GM12878 (cell line): ENCODE measurements at places on chromosomes 2 and 18. TPM values are rescaled to one million over a fixed set of nuclear protein-coding genes. Genes with fewer than 3 reads are reported as not detected.

GRCh38 chr18:9634856-9635255, 20.5 kb upstream of the PPP4R1 start:
- DNase-seq, result no peak

The DNER gene
- not detected in 2 replicates for total RNA-seq

The CDC42EP3 gene
- total RNA-seq, result 63.1 and 67.6 TPM in 2 replicates

The FKBP7 gene
- total RNA-seq, result 5.6 and 6.4 TPM in 2 replicates

GRCh38 chr2:239882781-239883180, 142.4 kb downstream of the NDUFA10 start:
- no peak for DNase-seq

DNA sequence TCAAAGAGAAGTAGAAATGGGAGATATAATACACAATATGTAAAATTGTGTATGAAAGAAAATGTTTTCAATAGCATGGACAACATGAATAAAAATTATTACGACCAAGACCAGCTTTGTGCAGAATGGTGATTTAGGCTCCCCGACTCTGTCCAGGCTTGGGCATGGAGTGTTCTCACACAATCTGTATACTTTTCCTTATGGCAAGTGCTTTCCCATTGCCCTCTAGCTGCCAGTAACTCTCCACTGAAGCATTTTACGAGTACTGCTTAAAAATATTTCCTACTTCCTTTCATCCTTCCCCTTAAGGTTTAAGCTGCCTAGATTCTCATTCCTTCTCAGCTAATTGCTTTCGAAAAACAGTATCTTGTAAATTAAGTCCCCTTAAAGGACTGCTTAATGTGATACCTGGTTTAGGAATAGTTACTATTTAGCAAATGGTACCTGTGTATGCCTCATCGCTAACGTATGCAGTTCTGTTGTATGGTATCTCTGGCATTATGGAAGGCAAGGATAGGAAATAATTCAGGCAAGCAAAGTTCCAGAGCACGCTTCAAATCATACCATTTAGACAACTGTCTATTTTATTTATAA, 714.6 kb downstream of the ERBB4 start:
- DNase-seq, result no peak

DNA sequence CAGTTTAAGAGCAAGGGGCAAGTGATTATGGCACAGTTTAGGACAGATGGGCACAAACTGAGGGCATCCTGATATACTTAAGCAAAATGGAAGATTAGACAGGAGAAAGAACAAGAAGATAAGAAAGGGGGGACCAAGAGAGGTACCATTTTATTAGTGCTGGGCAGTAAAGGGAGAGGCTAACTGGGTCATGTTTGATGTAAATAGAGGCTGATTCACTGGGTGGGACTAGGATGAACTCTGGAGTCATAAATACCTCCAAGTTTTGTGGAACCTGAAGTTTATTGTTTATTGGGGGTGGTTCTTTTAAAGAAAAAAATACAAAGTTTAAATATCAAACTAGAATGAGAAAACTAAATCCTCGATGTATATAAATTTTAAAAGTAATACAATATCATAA, 1067.2 kb upstream of the GYPC start:
- DNase-seq, result no peak

The CDK15 gene
- not detected in 2 replicates for total RNA-seq

The CLHC1 gene
- total RNA-seq, result 4.0 and 6.2 TPM in 2 replicates

DNA sequence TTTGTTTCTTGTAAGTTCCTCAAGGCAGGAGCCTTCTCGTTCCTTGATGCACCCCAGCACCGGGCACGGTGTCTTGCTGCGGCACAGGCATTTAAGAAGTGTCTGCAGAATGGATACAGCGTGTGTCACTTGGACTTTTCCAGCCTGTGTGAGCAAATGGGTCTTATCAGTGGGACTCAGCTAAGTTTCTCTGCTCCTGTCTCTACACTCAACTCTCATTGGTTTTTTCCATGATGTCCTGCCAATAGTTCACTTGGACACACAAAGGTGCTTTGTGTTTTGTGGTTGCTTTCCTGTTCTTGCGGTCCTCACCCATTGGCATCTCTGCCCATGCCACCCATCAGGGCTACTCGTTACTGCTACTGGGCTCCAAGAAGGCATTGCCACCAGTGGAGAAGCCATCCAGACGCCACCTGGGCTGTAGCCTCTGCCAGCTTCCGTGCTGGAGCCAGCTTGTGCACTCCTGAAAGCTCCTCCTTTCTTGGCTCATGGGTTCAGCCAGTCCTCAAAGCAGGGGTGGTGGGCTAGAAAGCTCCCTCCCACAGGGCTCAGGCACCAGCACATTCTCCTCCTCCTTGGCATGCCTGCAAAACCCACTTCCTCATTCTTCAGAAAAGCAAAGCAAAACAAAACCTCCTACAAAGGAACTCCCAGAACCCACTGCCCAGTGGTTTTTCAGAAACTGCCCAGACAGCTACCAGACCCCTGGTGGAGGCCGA, 41.4 kb downstream of the IL1R2 start:
- DNase-seq, result peak; percentile 53

The SKA1 gene
- 24.0 and 25.6 TPM in 2 replicates for total RNA-seq

DNA sequence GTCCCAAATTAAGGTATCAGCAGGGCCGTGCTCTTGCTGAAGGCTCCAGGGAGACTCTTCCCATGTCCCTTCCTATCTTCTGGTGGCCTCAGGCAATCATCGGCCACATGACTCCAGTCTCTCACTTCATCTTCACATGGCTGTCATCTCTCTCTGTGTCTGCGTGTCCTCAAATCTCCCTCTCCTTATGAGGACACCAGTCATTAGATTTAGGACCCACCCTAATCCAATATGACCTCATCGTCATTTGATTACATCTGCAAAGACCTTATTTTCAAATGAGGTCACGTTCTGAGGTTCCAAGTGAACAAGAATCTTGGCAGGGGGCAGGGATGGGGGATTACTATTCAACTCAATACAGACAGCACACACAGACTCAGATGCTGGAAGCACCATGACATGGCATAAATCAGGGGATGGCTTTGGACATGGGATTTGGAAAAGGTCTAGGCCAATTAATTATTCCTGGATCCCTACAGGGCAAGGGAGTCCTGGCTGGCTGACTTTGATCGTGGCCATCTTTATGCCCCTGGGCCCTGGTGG, 210.0 kb upstream of the SKOR2 start:
- DNase-seq, result no peak

DNA sequence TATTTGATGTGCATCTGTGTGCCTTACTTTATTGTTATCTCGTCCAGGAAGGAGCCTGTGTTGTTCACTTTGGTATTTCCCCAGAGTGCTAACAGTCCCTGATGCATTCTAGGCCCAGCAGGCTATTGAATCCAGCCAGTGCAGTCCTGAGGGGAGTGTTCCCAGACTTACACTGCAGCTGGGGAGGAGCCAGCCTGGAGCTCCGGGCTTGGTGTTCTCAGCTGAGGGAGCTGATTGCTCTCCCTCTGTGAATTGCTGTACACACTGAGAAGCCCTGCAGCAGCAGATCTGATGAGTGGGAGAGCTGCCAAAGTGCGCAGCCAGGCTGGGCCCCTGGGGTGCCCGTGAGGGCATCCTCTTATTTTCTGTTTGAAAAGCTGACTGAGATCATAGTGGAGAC, 159.2 kb downstream of the GALNT3 start:
- no peak for DNase-seq

The CDH7 gene
- not detected in 2 replicates for total RNA-seq

DNA sequence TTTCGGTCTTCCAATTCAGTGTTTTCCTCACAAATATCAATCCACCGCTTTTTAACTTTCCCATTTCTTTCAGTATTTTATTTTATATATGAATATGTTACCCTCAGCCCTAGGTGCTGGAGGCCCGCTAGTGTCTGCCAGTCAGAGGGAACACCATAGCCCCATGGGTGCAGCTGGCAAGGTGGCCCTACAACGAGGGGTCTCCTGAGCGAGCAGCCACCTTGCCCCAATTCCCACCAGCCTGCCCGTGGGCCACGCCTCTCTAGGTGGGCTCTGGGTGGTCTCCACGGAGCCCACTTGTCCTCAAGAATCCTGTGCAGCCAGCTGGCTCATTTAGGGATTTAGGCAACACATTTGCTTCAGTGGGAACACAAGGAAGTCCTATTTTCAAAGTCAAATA, 72.5 kb upstream of the RGPD5 start:
- DNase-seq, result no peak

The PPM1B gene
- 31.1 and 33.2 TPM in 2 replicates for total RNA-seq

DNA sequence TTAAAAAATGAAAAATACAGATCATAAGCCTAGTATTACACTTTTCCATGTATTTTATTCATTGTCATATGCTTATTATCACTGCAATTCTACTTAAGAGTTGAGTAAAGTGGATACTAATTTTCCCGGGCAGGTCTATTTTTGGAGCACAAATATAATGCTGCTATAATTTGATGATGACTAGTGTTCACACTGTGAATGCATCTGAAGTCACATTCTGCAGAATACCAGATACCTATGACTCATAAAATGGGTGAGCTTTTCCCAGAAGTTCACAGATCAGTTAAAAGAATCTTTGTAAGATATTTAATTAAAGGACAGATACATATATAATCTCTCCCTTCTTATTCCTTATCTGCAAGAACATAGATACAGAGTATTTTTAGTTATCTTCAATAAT, 79.8 kb upstream of the MC4R start:
- DNase-seq, result no peak

The ACKR3 gene
- 7.0 and 7.4 TPM in 2 replicates for total RNA-seq

DNA sequence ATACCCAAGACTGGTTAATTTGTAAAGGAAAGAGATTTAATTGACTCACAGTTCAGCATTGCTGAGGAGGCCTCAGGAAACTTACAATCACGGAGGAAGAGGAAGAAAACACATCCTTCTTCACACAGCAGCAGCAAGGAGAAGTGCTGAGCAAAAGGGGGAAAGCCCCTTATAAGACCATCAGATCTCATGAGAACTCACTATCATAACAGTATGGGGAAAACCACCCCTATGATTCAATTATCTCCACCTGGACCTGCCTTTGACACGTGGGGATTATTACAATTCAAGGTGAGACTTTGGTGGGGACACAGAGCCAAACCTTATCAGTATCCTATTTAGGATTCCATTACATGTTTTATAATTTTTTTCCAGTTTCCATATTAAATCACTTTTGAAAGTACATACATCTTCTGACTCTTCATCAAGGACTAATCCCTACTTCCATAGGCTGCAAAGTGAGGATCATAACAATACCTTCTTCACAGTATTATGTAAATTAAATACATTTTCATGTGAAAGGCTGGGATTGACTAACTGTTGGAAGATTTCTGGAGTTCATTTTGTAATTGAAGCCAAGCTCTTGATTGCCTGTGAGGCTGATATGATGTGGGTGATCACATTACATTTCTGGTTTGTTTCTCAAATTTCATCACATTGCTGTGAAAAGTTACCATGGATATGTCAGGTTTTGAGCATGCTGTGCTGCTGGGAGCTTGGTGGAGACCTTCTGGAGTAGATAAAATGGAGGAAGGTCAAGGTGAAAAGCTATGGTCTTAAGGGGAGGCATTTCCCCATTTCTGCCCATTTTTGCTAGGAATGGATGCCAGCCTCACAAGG, 31.7 kb upstream of the CERS6 start:
- no peak for DNase-seq

The ASB18 gene
- total RNA-seq, result not detected in 2 replicates

DNA sequence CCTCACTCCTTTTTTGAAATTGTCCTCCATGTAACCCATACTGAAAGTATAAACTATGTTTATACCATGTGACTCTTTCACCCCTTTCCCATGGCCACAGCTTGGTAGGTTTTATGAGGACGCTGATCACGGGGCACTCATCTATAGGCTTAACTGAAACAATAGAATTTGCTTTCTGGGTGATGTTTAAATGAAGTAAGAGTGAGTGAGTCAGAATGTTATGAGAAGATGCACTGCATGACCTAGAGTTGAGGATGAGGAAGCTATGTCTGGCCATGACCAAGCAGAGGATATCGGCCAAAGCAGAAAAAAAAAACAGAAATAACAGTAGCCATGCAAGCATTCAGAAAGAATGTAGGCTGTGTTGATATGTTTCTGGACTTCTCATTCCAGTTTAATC, 34.9 kb downstream of the SCN1A start:
- DNase-seq, result no peak

The CLEC4F gene
- not detected in 2 replicates for total RNA-seq

DNA sequence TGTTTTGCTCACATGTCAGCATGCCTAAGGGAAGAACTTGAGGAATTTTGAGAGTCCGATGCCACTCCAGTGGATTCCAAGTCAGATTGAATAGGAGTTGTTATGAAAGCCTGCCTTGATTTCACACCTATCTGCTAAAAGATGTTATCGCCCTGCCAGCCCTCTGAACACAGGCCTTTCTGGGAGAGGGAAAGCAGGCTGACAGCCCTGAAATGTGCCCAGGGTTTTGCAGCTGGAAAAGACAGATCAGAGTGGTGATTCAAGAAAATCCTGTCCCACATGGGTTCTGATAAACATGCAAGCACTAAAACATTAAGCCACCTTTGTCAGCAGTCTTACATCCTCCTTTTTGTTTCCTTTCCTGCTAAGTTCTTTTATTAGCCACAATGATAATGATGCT, 1752.9 kb upstream of the CELF4 start:
- DNase-seq, result no peak

DNA sequence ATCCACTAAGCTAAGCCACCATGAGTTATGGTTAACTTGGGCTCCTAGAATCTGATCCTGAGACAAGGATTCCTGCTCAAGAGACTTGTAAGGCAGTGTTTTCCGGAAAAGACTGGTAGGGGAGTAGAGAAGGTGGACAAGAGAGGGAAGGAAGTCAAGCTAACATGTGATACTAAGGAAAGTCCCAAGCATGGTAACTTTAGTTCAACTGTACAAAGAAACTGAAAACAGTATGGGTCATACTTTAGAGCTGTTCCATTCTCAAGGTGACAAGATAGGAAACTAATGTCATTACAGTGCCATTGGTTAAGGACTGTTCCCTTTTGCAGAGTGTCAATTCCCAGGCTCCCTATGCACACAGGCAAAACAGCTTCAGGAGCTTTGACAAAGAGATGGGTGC, 5.8 kb downstream of the MYO5B start:
- peak; percentile 46 for DNase-seq

The RAX gene
- not detected in 2 replicates for total RNA-seq

DNA sequence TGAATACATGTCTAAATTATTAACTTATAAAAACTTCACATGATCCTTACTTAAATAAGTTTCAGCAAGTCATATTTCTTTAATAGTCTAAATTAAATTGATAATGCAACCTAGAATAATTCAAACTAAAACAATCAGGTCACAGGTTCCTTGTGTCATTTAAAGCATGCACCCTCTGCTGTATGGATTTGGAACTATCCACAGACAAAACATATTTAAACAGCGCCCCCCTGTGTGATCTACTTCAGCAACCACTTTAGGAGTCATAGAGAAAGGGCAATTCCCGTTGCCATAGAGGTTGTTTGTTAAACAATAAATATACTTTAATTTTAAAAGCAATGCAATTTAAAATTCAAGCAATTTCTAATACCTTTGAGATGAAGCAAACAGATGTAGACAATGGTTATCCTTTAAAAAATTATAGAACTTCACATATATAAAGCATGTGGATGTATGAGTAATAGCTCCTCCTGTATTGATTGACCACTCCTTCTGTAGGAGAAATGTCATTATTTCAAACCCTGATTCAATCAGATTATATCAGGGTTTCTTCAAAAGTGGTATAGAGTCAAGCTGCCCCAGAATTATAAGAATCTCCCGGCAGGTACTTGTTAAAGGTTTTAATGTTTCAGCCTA, 21.2 kb downstream of the GRB14 start:
- DNase-seq, result no peak
